Renal pelvis (tissue), 12 donors: ENCODE measurements at places on chromosomes 1 and 21.
A peak's percentile ranks its signal among the peaks of the same experiment; 100 is the strongest.

- peak; percentile 54 for DNase-seq
Measured at GRCh38 chr21:36854391-36854790, 112.1 kb downstream of the HLCS start.

DNA sequence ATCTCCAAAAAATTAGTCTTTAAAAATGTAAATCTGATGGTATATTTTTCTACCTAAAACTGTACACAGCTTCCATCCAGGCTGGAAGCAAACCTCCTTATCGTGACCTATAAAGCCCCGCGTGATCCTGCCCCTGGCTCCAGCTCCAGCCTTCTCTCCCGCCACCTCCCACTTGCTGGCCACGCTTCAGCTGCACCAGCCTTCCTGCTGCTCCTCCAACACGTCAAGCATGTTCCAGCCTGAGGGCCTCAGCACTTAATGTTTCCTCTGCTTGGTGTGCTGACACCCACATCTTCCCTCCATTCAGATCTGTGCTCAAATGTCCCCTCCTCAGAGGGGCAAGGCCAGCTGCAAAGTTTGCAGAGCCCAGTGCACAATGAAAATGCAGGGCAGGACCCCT lies 123.5 kb upstream of the MAGI3 start:
- DNase-seq: no peak

DNA sequence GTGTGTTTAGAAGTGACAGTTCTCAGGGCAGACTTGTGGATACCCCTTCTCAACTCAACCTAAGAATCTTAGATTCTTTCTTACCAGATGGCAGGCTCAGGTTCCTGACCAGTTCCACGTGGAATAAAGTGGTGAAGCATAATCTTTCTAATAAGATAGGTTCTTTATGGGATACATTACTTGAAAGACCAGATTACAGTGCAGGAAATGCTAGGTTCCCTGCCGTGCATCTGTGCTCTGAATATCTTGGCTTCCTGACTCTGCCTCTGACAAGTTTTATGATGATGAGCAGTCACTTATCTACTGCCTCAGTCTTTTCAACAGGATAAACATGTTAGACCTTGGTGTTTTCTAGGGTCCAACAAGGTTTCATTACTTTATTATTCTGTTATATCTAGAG lies 207.9 kb upstream of the CACYBP start:
- DNase-seq: no peak

GRCh38 chr1:187762118-187762517 lies 933.4 kb downstream of the PLA2G4A start:
- peak; percentile 16 for DNase-seq

GRCh38 chr1:198890214-198890930 lies 251.5 kb downstream of the PTPRC start:
- DNase-seq: no peak

- DNase-seq: no peak
Measured at GRCh38 chr1:229597877-229598276, 28.0 kb downstream of the TAF5L start.
